Activated CD8-positive, alpha-beta memory T cell treated with anti-CD3 and anti-CD28 coated beads, Interleukin-2, amount 10 ng/mL, durations not matched to agents 7 days and 5 days (primary cell): ENCODE measurements at places on chromosomes 6 and 20. TPM values are rescaled to one million over a fixed set of nuclear protein-coding genes. Genes with fewer than 3 reads are reported as not detected.

DNA sequence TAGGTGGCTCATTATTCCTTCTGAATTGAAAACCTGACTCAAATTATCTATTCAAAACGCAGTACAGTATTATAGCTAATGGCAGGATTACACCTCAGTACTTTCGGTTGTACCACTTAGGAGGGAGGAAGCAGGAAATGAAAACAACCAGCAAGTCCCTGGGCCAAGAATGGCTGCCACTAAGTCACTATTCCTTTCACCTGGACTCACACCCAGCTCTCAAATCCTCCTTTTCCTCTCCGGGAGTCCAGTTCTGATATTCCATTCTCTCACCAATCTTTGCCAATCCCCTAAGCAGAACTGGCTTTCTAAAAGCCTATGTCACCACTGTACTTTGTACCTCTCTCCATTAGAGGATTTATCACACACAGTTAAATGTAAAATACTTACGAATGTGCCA is 20.6 kb downstream of the TMEM242 start:
- no peak overlapping the region for H3K27ac ChIP-seq
- no peak overlapping the region for H3K4me3 ChIP-seq
- peaks cover 4% of the 10 kb centered on the region for H3K36me3 ChIP-seq
- DNase-seq, result no peak
- no peaks in the 10 kb centered on the region for H3K27me3 ChIP-seq

DNA sequence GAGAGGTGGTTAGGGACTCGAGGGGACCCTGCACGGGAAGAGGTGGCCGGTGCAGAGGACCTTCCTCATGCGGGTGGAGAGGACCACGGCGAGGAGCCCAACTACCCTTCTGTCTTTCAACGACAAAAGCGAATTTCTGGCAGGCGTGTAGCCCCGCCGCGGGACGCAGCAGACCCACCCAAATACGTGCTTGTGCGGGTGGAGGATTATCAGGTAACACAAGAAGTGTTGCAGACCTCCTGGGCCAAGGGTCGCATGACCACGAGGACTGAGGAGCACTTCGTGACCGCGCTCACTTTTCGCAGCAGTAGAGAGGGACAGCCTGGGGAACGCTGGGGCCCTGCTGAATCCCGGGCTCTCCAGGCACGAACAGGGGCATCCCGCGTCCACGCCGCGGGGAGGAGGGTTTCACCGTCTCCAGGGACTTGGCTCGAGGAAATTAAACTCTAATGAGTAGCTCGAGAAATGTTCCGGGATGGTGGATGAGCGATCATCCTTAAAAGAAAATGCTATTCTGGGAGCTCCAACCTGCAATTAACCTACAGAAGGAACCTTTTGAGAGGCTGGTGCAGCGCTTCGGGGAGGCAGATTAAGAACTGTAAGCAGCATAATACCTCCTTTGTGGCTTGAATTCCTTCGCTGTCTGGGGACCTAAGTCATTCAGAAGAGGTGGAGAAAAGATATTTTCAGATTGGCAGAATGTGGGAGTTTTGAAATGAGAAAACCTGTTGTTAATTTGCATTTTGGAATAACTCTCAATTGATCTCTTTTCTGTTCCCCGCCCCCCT is 804 bp downstream of the C6orf141 start:
- H3K4me3 ChIP-seq, result peak overlapping the region; percentile 66
- peaks cover 55% of the 10 kb centered on the region for H3K27me3 ChIP-seq
- no peak overlapping the region for H3K27ac ChIP-seq
- peaks cover 18% of the 10 kb centered on the region for H3K4me1 ChIP-seq
- no peaks in the 10 kb centered on the region for H3K36me3 ChIP-seq

DNA sequence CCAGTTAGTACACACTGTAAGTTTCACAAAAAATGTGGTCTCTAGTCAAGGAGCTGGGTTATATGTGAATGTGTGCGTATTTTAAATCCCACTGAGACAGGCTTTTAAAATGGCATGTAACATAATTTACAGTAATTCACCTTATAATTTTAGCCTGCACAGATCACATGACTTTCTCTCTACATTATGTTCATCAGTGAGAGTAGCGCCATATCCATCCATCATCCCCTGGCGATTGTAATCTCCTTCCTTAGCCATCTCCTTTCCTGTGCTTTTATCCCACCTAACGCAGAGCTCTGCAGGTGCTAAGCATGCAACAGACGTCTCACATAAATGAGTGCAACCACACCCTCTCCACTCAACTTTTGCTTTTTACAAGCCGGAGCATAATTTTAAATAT is 210.8 kb downstream of the TBC1D7 start:
- no peak overlapping the region for H3K27ac ChIP-seq
- H3K4me3 ChIP-seq, result no peak overlapping the region
- DNase-seq, result no peak
- no peaks in the 10 kb centered on the region for H3K4me1 ChIP-seq

KHDC1L gene
- 0.67 TPM for total RNA-seq

RIPOR2 gene
- total RNA-seq, result 53.4 TPM

GRCh38 chr20:4441191-4441590 is 280.5 kb upstream of the PRND start:
- DNase-seq, result no peak
- H3K4me3 ChIP-seq, result no peak overlapping the region
- H3K36me3 ChIP-seq, result no peaks in the 10 kb centered on the region

TRIM15 gene
- not detected for total RNA-seq

DNA sequence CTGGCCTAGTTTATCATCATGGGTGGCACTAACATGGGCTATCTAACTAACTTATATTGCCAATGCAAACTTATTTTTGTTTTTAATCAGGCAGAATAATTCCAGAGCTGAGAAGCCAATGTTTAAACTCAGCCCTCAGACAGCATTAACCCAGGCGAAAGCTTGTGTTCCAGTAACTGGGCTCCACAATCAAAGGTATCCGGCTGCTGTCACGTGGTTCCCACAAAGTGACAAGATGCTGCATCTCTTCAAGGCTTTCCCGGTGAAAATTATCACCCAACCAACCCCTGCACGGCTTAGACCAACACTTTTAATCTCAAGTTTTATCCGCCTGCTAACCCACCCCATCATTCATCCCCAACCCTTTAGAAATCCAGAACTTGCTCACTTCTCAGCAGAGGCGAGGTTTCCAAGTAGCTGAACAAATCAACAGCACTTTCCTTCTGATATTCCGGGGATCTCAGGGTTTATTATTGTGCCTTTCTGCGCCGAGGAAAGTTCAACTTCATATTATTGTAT is 885 bp downstream of the MTCL3 start:
- H3K4me1 ChIP-seq, result peaks cover 46% of the 10 kb centered on the region
- H3K4me3 ChIP-seq, result peak overlapping the region; percentile 78
- peaks cover 33% of the 10 kb centered on the region for H3K27me3 ChIP-seq
- no peak for DNase-seq
